ENCODE measurements at places on chromosomes 16 and 17.

DNA sequence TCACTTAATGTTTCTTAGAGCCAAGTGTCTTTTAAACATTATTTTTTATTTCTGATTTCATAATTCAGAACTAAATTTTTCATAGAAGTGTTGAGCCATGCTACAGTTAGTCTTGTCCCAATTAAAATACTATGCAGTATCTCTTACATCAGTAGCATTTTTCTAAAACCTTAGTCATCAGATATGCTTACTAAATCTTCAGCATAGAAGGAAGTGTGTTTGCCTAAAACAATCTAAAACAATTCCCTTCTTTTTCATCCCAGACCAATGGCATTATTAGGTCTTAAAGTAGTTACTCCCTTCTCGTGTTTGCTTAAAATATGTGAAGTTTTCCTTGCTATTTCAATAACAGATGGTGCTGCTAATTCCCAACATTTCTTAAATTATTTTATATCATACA, 13.6 kb upstream of the BCAS3 start:
- no peak for DNase-seq

- no peak for DNase-seq
Observed at GRCh38 chr17:59616253-59616920, 3.3 kb upstream of the CLTC start.

- DNase-seq = no peak
Observed at GRCh38 chr17:38690386-38690785, 14.7 kb upstream of the MLLT6 start.

DNA sequence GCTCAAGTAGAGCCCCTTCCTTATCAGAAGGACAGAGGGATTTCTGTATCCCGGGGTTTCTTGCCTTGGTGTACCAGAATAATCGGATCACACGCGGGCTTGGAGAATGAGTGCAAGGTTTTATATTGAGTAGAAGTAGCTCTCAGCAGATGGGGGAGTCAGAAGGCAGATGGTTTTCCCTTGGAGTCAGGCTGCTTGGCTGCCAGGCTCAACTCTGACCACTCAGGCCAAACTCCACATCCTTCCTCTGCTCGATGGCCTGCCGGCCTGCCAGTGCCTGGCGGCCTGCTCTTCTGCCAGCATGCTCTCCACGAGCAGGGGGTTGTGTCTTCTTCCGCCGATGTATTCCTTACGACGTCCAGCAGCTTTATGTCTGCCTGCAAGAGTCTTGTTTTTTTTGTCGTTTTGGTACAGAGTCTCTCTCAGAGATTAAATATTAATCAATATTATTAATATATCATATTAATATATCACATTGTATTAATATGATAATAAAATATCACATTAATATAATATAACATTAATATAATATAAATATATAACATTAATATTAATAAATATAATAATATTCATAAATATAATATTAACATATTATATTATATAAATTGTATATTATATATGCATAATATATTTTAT, 229.2 kb upstream of the WSCD1 start:
- DNase-seq = no peak

DNA sequence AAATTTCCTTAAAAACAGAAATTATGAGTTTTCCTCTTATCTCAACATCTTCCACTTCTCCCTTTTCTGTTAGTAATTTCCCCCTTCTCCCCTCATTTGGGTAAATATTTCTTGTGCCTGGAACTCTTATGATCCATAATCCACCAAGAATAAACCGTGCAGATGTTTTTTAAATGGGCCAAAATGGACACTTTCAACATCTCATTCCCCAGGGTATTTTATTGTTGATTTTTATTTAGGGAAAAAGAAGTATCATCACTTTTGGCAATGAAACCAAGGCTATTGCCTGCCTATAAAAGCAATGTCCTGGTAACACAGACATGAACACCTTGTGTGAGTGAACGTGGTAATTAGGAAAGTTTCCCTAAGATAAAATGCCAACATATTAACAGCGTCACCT, 54.6 kb downstream of the IRX6 start:
- DNase-seq = no peak

GRCh38 chr17:7258731-7259554, 3.3 kb downstream of the CLDN7 start:
- DNase-seq = no peak

DNA sequence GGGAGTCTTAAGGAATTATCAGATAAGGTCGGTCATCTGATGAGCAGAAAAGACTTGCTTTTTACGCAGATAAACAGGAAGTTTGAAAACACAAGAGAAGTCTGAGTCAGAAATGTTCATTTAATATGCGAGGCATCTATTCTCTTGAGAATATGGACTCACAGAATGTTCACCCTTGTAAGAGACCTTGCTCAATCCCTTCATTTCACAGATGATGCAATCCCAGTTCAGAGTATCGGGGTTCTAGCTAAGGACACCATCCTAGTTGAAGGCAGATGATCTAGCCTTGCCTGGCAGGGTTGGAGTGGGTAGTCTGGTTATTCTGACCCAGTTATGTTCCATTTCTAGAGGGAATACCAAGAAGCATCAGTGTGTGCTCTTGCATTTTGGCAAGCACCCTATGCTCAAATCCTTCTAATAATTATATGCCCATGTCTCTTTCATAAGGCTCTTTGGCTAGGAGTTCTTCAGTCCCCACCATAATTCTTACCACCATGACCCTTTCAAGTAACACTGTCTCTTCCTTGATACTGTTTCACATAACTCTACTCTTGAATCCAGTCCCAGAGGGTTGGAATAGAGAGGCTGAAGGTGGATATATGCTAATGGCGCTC, 42.5 kb downstream of the YPEL2 start:
- peak; percentile 74 for DNase-seq

GRCh38 chr16:27241658-27242057, 26.9 kb downstream of the NSMCE1 start:
- DNase-seq = no peak

- DNase-seq = no peak
Observed at GRCh38 chr16:75208242-75208825, 1.4 kb upstream of the CTRB2 start.

DNA sequence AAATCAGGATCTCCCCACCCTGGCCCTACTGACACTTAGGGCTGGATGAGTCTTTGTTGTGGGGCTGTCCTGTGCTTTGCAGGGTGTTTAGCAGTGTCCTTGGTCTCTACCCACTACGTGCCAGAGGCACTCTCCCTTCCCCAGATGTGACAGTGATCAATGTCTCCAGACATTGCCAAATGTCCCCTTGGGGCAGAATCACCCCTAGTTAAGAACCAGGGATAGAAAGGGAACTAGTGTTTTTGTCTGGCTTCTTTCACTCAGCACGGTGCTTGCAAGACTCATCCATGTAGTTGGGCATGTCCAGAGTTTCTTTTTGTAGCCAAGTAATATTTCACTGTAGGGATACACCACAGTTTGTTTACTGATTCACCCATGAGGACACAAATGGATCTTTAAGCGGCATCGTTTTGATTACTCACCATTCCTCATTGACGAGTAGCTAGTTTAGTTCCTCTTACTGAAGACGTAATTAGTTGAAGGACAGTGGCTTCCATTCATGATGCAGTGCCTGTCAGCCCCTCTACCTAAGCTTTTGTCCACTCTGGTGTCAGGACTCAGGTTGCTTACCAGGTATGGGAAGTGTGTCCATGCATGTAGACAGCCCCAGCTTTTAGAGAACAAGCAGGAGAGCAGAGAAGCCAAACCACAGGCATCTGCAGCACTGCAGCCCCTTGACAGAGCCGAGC, 26.0 kb upstream of the ITGB4 start:
- no peak for DNase-seq

DNA sequence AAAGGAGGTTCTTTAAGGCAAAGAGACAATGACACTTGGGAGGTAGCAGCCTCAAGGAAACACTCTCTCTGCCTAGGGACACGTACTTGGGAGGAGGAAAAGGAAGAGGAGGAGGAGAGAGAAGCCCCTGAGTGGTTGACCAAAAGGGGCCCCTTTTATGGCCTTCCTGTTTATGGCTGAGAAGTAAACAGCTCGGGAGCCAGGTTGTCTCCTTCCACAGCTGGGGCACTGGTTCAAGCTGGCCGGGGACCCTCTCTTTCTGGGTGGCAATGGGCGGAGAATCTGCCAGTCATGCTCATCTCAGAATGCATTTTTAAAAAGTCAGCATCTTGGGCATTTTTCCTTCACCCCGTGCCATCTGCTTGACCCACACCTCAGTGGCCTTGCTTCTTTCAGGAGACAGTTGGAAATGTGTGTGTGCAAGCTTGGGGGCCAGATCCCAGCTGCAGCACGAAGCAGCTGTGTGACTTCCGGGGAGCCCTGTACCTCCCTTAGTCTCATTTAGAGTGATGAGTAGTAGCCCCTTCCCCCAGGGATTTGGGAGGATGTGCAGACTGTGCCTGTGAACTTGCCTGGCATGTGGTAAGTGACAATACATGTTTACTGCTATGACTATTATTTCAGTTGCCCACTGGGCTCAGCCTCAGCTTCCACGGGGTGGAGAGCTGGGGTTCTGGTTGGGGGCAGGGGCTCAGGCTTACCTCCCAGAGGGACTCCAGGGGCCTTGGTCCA, 33.8 kb upstream of the SALL1 start:
- DNase-seq = no peak

DNA sequence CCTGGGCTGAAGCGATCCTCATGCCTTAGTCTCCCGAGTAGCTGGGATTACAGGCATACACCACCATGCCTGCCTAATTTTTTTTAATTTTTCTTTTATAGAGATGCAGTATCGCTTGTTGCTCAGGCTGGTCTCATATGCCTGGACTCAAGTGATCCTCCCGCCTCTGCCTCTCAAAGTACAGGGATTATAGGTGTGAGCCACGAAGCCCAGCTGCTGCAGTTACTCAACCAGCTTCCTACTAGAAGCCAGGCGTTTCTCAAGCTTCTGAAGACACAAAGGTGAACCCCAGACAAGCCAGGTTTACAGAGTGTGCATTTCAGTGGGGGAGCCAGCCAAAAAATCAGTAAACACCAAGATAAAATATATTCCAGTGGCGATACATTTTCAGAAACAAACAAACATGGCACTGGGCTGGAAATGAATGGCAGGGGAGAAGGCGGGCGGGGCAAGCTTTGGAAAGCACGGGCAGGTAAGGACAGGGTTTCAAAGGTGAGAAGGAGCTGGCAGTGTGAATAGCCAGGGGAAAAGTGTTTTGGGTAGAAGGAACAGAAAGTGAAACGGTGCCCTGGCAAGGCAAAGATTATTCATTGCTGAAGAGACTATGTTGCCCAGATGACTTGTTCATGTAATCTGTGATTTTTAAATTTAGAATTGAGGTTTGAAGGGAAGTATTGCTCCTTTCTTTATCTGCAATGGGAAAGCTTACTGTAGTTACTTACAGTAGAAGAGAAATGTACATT, 471.1 kb downstream of the WWOX start:
- no peak for DNase-seq

DNA sequence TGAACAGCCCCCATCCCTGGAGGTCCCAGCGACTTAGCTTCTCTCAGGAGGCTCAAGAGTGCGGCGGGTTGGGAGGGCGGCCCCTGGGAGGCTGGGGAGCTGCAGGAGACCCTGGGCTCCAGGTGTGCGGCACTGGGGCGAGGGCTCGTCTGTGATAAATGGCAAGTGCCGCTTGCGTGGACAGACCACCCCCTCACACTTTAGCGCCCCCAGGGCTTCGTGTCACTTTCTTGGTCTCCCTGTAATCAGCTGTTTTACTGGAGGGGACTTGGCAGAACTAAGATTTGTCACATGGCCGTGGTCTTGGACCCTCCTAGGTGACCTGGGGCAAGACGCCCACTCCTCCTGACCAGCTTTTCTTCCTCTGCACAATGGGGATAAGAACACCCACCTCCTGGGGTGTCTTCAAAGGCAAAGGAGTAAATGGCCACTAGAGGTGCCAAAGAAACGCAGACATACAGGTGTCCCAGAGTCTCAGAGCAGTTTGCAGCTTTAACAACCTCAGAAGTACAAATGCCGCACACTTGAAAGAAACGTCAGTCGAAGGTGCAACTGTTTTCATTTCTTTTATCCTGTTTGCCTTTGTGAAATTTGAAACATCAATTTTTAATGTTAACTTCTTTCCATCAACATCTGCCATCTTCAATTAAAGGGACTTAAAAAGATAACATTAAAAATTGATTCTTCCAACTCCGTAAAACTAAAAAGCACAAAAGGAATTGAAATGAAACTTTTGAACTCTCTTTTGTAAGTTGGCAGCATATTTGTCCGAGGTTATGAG, 946 bp downstream of the OSGIN1 start:
- no peak for DNase-seq

GRCh38 chr17:70375406-70375805, 206.1 kb downstream of the KCNJ2 start:
- no peak for DNase-seq

DNA sequence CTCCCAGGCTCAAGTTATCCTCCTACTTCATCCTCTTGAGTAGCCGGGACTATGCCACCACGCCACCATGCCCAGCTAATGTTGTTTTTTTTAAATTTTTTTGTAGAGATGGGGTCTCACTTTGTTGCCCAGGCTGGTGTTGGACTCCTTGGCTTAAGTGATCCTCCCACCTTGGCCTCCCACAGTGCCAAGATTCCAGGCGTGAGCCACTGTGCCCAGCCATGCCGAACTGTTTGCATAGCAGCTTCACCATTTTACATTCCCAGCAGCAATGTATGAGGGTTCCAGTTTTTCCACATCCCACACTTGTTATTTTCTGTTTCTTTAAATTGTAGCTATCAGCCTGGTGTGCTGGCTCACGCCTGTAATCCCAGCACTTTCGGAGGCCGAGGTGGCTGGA, 2.2 kb upstream of the CTRB1 start:
- no peak for DNase-seq

DNA sequence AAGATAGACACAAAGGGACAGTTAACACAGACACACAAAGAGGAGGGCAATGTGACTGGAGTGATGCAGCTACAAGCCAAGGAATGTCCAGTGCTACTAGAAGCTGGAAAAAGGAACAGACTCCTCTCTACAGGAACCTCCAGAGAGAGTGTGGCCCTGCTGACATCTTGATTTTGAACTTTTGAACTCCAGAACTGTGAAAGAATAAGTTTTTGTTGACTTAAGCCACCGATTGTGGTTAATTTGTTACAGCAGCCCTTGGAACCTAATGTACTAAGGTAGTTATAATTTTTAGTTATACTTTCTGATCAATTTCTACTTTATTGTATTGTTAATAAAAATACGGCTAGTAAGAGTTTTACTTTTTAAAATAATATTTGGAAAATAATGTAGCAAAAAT, 129.1 kb downstream of the MYO1D start:
- DNase-seq = no peak

DNA sequence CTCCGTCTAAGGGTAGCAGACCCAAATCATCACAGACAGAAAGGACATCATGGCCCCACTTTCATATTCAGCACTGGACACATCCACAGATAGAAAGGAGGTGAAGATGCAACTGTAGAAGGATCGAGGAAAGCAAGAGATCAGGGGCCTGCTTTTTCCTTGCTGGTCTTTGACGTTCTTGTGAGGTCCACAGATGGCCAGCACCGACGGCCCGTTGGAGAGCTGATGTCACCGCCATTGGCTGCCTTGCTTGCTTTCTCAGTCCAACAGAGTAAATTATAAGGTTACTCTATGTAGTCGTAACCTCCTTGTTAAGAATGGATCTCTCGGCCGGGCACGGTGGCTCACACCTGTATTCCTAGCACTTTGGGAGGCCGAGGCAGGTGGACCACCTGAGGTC, 5.1 kb upstream of the RBFOX3 start:
- DNase-seq = no peak

- DNase-seq = no peak
Observed at GRCh38 chr17:2847381-2848333, 51.4 kb downstream of the RAP1GAP2 start.

- DNase-seq = no peak
Observed at GRCh38 chr17:41656249-41657023, 32.1 kb upstream of the KRT17 start.

GRCh38 chr17:78697554-78698343, 84.3 kb downstream of the CYTH1 start:
- DNase-seq = no peak

GRCh38 chr16:8935989-8936388, 27.7 kb downstream of the USP7 start:
- no peak for DNase-seq

All from fibroblast of skin of left quadriceps (primary cell).